NCI-H187 treated with DMSO at 0.1 percent for 48 hours (cell line): ENCODE measurements at places on chromosomes 12 and 14.

DNA sequence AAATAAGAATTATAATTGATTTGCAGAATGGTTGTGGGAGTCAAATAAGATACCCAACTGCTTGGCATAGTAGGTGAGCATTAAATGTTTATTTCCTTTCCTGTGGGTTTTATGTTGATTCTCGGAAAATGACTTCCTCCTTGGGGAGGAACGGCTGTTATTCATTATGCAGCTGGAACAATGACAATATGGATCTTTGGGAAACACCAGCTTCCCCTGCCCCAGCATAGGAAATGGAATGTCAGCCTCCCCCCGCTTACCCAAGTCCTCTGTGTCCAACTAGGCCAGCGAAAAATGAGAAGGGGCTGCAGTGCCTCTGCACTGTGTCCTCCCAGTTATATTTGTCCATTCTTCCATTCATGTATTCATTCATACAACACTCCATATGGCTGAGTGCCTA lies 11.7 kb upstream of the CCDC177 start:
- no peak for DNase-seq

DNA sequence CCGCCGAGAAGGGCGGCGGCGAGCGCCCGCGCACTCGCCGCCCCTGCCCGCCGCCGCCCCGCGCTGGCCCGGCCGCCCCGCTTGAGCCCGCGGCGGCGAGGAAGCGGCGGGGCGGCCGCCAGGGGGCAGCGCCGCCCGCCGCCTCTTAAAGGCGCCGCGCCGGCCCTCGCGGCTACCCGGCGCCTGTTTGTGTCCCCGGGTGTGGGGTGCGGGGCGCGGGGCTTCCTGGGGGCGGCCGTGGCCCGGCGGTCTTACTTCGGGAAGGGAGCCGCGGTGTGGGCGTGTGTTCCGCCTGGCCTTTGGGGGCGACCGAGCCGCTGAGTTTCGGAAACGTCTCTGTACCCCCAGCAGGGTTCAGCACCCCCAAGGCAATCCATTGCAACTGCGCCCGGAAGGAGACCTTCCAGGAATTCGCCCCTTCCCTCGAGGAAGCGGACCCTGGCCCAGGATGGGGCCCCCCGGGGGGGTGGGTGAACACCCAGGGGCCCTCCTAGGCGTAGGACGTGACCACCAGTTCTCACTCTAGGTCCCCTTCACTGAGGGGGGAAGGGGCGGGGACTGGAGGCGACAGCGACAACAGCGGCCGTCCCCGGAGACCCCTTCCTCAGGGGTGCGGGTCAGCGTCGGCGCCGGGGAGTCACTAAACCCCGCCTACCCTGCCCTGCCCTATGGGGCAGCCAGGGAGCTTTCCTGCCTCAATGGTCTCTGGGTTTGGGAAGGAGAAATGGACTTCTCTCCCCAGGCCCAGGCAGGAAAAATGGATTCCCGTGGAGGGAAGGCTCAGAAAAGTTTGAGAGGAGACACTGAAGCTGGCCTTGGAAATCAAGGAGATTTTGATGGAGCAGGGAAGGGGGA lies at the start of gene ITPK1:
ITPK1 (minus strand) TSS at position 105 of the 855 bp plus-strand sequence. CDS start 762 bp downstream, outside the sequence.
- DNase-seq = no peak

DNA sequence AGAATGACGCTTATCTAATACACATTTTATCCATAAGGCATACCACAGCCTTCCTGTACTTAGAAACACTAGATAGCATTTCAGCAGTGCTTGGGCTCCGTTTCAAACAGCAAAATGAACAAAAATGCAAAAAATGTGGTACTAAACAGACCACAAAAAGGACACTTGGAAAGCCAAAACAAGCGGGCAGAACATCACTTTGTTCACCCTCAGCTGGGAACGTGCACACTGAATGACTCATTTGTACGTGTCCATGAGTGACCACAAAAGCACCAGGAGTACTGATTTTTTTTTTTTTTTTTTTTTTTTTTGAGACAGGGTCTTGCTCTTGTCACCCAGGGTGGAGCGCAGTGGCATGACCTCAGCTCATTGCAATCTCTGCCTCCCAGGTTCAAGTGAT lies 8.9 kb upstream of the FOXN3 start:
- DNase-seq = no peak

GRCh38 chr12:70418101-70418500 lies 52.0 kb downstream of the KCNMB4 start:
- no peak for DNase-seq

DNA sequence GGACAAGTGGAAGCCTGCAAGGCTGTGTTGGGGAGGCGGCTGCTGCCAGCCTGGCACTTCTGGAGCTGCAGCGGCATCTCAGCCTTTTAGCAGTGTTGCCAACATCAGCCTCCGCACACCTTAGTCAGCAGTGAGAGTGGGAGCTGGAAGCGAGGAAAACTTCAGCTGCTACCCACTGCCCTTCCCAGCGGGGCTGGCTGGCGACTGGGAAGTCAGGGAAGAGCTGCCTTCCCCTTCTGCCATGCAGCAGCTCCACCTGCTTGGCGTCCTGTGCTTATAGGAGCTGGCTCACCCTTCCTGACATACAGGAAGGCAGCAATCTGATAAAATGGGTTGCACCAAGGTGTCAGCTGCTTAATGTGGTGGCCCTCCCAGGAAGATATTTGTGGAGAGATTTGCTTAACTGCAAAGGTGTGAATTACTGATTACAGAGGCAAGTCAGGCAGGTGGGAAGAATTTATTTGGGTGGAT lies 15.4 kb upstream of the PLEKHG3 start:
- DNase-seq = no peak
